DMS 273 treated with DMSO at 0.1 percent for 48 hours (cell line): ENCODE measurements at places on chromosomes 7 and 10.

DNA sequence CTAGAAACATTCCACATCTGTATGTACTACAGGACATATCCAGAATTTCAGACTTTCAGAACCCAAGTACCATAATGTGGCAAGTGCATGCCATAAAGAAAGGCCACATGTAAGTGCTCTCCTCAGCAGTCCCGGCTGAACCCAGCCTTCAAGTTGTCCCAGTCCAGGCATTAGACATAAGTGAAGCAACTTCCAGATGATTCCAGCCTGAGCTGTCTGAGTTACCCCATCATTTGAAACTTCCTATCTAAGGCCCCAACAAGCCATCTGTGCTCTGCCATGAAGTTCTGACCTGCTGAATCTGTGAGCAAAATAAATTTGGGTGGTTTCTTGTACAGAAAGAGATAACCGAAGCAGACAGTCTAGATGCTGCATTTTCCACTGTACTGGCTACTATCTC, 218.8 kb downstream of the IPMK start:
- DNase-seq, result no peak

DNA sequence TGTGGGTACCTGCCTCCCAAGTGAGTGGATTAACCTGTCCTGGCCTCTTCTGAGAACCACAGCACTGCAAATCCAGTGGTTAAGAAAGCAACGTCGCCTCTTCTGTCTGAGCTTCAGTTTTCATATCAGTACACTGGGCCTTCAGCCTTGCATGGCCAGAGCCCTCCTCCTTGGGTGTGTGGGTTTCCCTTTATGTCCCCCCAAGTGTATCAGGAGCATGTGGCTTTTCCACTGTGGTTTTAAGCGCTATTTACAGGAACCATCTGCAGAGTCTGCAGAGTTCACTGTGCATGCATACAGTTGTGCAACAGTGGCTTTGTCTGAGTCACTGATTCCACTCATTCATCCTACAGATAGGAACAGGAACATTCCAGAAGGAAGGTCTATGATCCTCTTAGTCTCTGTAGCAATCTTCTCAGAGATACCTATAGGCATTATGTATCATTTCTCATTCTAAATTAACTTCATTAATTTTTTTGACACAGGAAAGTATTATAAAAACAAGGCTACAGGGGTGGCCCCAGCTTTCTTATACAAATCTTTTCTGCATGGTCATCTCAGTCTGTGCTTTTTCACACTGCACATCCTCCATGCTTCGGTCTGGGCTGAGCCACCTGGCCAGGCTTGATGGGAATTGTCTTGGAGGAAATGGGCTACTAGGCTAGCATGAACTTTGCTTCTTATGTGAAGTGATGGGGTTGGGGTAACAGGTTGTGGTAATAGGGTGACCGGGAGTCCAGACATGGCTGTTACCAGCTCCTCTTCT, 17.1 kb downstream of the MBL2 start:
- DNase-seq, result no peak

DNA sequence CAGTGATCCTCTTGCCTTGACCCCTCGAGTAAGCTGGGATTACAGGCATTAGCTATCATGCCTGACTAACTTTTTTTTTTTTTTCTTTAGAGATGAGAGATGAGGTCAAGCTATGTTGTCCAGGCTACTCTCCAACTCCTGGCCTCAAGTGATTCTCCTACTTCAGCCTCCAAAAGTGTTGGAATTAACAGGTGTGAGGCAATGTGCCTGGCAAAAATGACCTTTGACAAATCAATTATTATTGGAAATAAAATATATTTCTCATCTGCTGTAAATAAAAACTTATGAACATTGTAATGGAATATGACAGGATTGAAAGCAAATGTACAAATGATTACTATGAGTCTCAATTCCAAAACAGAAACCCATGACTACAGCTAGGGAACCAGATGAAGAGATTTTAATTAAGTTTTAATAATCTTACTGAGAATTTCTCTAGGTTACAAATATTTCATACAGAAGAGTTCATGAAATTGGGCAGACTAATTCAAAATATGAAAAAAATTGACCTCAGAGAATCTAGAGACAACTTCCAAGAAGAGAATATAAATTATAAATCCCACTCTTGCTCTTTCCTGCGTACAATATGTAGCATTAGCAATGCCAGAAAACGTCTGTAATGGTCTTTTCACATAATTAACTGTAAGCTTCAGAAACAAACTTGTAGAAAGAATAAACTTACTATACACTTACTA, 414.7 kb downstream of the DGKB start:
- no peak for DNase-seq

DNA sequence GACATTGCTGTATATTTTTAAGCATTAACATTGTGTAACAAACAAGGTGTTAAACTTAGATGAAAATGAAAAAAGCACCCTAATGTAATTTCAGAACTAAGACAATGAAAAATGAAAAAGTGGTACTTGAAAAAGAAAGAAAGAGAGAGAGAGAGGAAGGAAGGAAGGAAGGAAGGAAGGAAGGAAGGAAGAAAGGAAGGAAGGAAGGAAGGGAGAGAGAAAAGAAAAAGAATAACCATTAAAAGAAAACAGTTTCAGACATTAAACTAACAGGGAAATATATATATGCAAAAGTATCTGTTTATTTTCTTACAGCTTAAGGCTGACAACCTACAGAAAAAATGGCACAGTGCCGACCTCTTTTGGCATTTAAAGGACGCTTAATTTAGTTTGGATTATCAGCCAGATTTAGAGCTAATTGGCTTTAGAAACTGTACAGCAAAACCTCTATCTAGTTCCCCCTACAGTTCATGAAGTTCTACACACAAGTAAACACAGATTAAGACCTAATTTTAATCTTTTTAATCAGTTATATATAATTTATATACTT, 13.8 kb downstream of the MTERF1 start:
- DNase-seq, result no peak

DNA sequence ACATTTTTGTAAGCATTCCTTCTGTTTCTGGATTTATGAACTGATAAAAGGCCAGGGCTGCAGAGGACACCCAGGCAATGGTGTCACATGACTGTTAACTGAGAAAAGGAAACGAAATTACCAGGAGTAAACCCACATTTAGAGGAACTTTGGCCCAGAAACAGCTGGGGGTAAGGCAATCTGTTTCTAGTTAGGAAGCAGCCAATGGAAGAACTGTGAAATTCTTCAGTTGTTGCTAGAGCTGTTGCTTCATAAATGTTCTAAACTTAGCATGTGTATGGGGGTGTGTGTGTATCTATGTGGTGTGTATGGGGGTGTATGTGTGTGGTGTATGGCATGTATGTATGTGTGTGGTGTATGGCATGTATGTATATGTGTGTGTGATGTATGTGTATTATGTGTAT, 11.8 kb upstream of the PDCD4 start:
- DNase-seq, result no peak

DNA sequence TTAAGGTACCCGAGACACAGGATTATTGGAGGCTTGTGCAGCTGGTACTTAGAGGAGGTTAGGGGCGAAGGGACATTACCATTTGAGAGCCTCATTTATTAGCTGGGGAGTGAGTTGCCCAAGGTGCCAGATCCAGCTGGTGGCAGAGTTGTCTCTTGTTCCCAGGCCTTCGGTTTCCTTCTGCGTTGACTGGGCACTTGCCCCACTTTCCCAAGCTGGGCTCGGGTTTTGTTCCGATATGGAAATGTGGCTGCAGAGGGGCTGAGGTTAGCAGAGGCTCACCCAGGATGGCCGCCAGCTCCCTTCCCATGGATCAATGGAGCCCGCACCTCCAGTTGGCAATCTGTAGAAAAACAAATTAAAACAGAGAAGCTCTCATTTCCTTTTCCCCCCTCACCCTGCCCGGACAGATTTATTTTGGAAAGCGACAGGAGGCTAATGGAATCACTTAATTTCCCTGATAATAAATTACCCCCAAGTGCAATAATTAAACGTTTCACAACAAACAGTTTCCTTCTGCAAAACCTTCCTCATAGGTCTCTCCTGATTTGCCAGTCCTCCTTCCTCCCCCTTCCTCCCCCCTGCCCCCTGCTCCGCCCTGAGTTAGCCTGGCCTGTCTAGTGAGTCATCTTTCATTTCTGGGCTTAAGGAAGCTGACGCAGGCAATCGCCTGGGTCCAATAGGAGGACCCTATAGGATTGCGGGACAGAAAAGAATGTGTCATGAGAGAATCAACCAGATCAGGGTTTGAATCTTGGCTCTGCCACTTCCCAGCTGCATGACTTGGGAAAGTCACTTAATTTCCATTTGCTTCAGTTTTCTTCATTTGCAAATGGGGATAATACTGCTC, 51.7 kb downstream of the ADRA2A start:
- DNase-seq, result peak; percentile 10

DNA sequence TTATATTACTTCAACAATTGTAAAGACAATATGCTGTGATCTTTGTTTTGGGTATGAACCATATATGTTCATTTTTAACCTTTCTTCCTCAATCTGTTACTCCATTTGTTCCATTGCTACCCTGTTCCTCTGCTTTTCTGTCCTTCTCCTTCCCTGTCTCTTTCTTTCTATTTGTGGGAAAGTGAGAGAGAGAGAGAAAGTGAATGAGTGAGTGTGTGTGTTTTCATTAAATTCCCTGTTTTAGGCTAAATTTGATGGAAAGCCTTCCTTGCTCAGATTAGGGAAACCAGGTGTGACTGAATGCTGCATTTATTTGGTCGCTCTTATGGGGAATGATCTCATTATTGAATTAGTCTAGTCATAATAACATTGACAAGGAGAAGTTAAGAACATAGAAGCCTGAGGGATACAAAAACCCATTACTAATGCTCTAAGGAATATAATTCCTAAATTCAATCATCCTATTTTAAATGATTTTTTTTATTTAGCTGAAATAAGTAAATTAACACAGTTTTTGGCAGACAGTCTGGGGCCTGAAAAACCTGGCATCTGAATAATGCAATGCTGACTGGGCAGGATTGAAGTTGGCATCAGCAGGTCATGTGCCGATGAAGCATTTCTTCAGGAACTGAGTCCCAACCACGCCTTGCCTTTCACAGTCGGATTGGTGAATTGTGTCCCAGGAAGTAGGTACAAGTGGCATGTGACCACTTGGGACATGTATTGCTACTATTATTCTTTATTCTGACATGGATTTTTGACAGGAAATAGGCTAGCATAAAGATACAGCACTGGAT, 117.6 kb upstream of the LRGUK start:
- DNase-seq, result no peak

- DNase-seq, result no peak
Observed at GRCh38 chr10:44116474-44116873, 268.4 kb downstream of the CXCL12 start.

DNA sequence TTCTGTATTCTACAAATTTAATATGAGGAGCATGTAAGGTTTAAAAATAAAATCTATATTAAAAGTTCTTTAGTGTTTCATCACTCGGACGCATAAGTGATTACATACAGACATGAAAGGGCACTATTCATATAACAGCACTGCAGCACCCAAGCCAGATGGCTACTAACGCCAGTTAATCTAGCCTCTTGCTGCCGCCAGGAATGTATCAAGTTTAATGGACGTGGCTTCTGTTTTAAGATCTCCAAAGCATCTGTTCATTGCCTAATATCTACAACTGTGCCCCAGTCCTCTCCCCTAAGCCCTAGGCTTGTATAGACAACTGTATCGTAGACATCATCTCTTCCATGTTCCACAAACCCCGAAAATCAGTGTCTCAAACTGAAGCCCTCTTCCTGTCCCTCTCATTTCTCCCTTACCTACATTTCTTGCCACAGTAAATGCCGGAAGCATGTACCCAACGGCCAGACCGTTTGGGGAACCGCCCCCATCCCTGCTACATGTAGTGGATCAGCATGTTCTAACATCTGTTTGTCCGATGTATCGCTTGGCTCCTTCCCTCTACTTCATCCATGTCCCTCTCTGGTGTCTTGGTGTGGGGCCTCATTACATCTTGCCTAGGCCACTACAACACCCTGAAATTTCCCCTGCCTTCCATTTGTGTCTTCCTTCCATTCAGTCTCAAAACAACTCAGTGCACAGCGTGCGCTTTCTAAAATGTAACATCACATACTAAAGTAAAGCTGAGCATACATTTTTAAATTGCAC, 147.5 kb upstream of the RSU1 start:
- DNase-seq, result peak; percentile 91

GRCh38 chr7:139340808-139341057, 404 bp upstream of the FMC1 start:
- DNase-seq, result no peak

GRCh38 chr10:86301971-86302370, 64.6 kb downstream of the GRID1 start:
- DNase-seq, result no peak

- no peak for DNase-seq
Observed at GRCh38 chr10:122571892-122572291, 11.3 kb downstream of the DMBT1 start.

GRCh38 chr7:157785486-157786186, 448.8 kb downstream of the DNAJB6 start:
- no peak for DNase-seq

- DNase-seq, result no peak
Observed at GRCh38 chr10:21919117-21919516, 84.4 kb downstream of the DNAJC1 start.

GRCh38 chr7:117212969-117213877, 109.6 kb downstream of the WNT2 start:
- DNase-seq, result no peak

- no peak for DNase-seq
Observed at GRCh38 chr7:21371360-21371759, 56.5 kb upstream of the SP4 start.

GRCh38 chr10:109895095-109895818, 28.1 kb downstream of the XPNPEP1 start:
- no peak for DNase-seq

DNA sequence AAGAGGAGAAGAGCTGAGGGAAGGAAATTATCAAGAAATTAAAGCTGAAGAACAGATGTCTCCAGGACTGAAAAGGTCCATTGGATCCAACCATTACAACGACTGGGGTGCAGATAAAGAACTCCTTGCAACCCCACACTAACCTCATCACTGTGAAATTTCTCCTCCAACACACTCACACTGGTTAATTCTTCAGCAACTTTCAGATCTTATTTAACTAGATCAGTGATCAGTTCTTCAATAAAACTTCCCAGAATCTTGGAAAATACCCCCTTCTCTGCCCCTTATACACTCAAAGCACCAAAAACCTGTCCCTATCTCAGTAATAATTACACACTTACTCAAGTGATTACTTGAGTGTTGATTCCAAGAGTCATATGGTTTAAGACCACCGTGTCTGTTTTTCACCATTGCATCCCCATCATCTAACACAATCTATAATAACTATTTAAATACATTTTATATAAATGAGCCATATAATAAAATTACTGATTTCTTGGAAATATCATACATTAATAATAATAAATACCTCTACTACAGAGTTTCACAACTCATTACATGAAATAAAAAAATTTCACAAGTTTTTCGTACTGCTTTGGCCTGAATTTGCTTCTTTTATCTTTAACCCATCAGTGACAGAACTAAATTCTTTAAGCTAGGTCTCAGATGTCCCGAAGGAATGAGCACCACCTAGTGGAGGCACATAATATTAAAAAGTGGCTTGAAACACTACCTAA, 123.7 kb downstream of the MPP7 start:
- no peak for DNase-seq

DNA sequence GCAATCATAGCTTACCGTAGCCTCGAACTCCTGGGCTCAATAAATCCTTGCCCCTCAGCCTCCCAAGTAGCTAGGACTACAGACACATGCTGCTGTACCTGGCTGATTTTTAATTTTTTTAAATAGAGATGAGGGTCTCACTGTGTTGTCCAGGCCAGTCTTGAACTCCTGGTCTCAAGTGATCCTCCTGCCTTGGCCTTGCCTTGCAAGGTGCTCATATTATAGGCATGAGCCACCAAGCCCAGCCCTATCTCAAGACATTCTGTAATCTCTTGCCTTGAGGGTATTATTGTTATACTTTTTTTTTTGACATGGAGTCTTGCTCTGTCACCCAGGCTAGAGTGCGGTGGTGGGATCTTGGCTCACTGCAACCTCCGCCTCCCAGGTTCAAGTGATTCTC, 86.6 kb downstream of the PHTF2 start:
- no peak for DNase-seq
